ENCODE measurements at places on chromosomes 16 and 17.
A peak's percentile ranks its signal among the peaks of the same experiment; 100 is the strongest.

- no peak for DNase-seq
Observed at GRCh38 chr17:50052241-50052796, 3.6 kb upstream of the ITGA3 start.

- no peak for DNase-seq
Observed at GRCh38 chr17:153851-154250, 16.5 kb downstream of the SCGB1C2 start.

DNA sequence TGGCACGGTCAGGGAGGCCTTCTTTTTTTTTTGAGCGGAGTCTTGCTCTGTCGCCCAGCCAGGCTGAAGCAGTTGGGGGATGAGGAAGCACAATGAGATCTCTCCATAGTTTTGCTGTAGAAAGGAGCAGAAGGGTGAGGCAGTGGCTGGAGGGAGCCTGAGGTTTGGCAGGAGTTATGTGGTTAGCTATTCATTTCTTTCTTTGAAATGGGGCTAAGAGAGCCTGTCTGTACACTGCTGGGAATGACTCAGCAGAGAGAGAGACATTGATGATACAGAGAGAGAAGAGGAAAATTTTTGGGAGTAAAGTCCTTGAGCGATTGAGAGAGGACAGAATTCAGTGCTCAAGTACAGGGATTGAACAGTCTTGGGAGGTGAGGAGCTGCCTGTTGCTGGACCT is 22.1 kb downstream of the NOS2 start:
- DNase-seq: no peak

GRCh38 chr16:79640513-79641360 is 40.2 kb upstream of the MAF start:
- peak; percentile 67 for DNase-seq

DNA sequence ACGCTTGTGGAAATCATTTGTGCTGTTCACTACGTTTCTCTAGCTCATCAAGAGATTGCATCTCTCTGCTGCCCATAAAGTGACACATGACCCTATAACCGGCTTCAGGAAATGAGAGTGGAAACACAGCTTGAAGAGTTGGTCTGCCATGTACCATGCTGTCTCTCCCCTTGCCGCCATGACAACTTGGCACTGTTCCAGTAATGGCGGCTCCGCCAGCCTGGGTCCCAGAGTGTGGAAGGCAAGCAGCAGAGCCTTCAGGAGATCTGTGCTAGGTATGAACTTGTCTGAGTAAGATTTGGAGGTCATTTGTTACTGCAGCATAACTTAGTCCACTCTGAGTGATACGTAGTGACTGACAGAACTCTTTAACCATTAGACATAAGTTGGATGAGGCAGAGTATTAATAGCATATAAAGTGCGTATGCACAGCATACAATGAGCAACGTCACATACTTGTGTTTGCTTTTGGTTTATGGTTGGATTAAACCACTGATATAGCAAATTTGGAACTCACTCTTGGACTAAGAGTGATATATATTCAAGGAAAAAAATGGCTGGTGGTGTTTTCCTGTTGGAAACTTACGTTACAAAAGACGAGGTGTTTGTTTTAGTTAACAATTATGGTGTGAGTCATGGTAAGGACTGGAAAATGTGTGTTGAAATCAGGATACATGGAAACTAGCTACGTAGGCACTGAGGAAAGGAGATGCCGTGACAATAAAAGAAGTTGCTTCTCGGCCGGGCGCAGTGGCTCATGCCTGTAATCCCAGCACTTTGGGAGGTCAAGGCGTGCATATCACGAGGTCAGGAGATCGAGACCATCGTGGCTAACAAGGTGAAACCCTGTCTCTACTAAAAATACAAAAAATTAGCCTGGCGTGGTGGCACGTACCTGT is 24.4 kb upstream of the PMP22 start:
- no peak for DNase-seq

- DNase-seq: no peak
Observed at GRCh38 chr17:50257676-50258224, 16.5 kb upstream of the TMEM92 start.

- no peak for DNase-seq
Observed at GRCh38 chr17:64603987-64604386, 58.1 kb downstream of the SMURF2 start.

DNA sequence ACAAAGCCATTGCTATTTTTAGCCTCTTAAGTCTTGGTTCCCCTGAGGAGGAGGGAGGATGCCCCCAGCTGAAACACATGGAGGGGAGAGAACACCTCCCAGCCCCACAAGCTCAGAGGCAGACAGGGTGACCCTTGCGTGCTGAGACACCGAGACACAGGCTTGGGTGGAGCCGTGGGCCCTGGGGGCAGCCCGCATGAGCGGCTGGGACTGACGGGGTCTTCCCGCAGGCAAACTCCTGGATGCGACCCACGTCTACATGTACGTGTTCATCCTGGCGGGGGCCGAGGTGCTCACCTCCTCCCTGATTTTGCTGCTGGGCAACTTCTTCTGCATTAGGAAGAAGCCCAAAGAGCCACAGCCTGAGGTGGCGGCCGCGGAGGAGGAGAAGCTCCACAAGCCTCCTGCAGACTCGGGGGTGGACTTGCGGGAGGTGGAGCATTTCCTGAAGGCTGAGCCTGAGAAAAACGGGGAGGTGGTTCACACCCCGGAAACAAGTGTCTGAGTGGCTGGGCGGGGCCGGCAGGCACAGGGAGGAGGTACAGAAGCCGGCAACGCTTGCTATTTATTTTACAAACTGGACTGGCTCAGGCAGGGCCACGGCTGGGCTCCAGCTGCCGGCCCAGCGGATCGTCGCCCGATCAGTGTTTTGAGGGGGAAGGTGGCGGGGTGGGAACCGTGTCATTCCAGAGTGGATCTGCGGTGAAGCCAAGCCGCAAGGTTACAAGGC is 9.8 kb downstream of the SLC16A3 start:
- peak; percentile 80 for DNase-seq

DNA sequence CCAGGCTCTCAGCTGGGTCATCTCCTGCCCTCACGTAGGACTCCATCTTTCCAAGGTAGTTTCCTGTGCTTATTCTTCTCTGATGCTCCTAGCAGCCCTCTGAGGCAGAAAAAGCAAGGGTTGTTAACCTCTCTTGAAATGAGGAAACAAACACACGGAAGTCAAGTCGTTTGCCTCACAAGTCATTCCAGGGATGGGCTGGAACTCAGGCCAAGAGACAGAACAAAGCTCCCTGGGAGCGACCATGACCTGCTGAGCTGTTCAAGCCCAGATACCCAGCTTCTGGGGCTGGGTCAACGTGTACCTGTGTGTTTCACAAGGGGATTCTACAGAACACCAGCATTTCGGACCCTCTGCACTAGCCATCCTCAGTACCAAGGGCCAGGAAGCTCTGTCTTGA is 28.1 kb downstream of the SRL start:
- no peak for DNase-seq

- no peak for DNase-seq
Observed at GRCh38 chr17:31355935-31356334, 34.5 kb upstream of the EVI2A start.

GRCh38 chr16:88533932-88534637 is 36.1 kb upstream of the ZC3H18 start:
- DNase-seq: peak; percentile 78

DNA sequence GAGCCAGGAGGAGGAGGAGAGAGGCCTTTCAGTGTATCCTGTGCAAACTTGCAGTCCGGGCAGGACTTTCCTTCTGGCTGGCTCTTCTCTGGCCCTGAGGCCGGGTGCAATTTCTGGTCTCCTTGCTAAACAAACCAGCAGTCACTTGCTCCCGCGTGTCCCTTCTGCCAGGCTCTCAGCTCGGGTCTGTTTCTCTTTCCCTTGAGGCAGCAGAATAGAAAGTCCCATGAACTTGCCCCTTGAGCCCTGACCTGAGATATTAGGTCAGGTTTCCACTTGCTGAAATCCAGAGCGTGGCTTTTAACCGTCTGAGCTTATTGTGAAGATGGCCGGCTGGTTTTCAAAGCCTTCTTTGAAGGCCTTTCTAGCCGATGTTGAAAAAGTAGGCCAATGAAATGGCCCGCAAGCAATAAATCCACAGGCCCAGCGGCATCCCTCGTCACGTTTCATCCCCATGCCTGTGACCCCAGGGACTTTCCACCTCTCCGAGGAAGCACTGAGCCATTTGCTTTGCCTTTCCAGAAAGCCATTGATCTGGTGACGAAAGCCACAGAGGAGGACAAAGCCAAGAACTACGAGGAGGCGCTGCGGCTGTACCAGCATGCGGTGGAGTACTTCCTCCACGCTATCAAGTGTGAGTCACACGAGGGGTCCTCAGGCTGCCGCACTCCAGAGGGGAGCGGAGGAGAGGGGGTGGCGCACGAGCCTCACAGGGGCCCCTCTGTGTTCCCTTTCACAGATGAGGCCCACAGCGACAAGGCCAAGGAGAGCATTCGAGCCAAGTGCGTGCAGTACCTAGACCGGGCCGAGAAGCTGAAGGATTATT is 4.5 kb downstream of the VPS4A start:
- no peak for DNase-seq

DNA sequence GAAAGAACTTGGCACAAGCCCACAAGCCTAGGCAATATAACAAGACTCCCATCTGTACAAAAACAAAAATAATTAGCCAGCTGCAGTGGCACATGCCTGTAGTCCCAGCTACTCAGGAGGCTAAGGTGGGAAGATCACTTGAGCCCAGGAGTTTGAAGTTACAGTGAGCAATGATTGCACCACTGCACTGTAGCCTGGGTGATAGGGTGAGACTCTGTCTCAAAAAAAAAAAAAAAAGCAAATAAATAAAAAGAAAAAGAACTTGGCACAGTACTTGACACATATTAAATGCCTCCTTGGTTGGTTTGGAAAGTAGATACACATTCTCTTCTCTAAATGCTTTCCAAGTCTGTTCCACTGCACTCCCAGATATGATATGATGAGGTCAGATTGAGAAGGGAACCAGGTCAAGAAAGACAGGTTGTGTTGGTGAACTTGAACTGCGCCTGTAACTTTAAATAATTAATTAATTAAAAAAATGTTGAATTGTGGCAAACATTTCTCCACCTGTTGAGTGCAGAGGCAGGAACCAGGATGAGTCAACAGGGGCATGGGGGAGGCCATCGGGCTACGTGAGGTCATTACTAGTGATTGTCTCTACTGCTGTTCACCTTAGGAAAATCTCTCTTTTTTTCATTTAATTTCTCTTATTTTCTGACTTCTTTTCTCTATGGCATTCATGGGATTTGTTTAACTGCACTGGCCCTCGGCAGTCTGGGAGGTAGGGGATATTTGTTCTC is 25.9 kb upstream of the EFCAB13 start:
- DNase-seq: no peak

GRCh38 chr16:11783319-11784037 is 13.6 kb downstream of the ZC3H7A start:
- DNase-seq: peak; percentile 77

DNA sequence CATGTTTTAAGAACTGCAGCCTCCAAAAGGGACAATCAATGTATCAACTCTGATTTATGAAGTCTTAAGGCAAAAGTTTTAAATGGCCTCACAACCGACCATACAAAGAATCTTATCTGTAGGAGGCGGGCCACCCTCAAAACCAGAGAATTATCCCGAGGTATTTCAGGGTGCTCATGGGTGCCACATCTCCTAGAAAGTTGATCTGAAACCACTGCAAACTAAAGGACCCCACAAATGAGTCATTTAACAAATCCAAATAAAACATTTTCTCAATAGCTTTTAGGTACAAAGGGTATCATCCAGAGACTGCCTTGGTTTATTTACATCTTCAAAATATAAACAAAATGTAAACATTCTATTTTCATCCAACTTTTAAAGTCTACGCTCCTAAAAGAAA is 6.8 kb downstream of the ERN1 start:
- no peak for DNase-seq

- DNase-seq: no peak
Observed at GRCh38 chr17:31136319-31136718, 41.5 kb downstream of the NF1 start.

- peak; percentile 46 for DNase-seq
Observed at GRCh38 chr16:31458073-31458843, 1.0 kb upstream of the ARMC5 start.

- DNase-seq: no peak
Observed at GRCh38 chr17:7330638-7331015, 1.5 kb upstream of the NEURL4 start.

DNA sequence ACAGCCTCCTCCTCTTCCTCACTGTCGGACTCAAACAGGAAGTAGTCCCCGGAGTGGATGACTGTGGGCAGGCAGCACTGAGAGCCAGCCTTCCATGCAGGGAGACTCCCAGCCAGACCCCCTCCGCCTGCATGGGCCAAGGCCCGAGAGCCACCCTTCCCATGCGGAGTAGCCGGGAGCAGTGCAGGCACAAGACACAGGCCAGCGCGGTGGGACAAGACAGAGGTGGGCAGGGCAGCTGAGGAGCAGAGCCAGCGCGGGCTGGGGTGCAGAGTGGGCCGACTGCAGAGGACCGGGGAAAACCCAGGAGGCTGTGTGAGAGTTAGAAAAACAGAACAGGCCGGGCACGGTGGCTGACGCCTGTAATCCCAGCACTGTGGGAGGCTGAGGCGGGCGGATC is 17.6 kb downstream of the CTU2 start:
- no peak for DNase-seq

GRCh38 chr16:72739577-72739976 is 308.4 kb downstream of the ZFHX3 start:
- no peak for DNase-seq

DNA sequence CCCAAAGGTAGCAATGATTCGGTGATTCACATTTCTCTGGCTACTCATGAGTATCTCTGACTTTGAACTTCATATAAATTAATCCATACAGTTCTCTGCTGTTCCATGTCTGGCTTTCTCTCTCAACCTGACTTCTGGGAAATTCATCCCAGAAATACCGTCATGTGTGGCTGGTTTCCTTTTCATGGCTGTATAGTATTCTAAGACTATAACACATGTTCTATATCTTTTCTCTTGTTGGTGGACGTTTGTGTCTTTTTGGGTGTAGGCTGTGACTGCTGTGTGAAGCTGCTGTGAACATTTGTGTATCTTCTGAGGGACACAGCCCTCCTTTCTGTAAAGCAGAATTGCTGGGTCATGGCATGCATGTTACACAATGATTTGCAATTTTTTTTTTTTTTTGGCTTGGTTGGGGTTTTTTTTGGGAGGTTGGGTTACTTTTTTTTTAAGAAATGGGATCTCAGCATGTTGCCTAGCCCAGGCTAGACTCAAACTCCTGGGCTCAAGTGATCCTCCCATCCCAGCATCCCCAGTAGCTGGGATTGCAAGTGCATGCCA is 6.3 kb downstream of the TTYH2 start:
- DNase-seq: no peak

GRCh38 chr16:16016388-16016964 is 67.1 kb downstream of the ABCC1 start:
- DNase-seq: no peak

DNA sequence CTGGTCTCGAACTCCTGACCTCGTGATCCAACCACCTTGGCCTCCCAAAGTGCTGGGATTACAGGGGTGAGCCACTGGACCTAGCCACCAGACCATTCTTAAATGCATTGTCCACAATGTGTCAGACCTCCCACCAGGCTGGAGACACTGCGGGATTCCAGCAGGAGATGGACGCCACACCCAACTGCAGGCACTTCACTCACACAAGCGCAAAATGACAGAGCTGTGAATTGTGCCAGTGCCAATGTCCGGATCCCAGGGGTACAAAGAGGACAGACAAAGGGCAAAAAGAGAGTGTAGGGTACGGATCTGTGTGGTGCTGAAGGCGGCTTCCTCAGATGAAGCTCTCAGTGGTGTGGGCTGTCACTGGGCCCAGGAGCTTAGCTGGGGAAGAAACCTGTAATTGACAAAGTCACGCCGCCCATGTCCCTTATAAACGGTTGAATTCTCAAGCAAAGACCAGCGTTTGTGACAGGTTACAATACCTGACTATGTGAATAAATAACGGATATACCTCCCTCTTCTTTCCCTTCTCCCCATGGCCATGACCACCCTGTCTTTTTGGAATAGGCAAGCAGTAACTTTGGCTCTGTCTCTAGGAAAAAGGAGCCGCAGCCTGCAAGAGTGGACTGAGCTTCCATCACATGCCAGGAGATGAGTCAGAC is 40.0 kb downstream of the HS3ST3A1 start:
- no peak for DNase-seq
